ENCODE measurements at places on chromosomes 16 and 17.

DNA sequence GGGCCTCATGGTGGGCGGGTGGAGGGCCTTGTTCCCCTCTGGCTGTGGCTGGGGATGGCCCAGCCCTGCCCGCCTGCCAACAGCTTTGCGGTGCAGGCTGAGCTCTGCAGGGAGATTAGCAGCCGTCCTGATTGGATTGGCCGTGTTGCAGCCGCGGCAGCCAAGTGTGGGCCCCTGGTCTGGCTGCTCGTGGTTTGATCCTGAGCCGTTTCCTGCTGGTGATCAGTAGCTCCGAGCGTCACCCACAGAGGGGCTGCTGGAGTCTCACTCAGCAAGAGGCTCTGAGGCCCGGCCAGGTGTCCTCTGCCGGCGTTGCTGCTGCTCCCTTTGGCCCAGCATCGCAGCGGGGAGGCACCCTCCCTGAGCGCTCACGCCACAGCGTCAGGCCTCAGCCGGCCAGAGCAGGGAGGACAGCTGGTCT, 32.5 kb downstream of the BAIAP2 start:
- no peak for DNase-seq

DNA sequence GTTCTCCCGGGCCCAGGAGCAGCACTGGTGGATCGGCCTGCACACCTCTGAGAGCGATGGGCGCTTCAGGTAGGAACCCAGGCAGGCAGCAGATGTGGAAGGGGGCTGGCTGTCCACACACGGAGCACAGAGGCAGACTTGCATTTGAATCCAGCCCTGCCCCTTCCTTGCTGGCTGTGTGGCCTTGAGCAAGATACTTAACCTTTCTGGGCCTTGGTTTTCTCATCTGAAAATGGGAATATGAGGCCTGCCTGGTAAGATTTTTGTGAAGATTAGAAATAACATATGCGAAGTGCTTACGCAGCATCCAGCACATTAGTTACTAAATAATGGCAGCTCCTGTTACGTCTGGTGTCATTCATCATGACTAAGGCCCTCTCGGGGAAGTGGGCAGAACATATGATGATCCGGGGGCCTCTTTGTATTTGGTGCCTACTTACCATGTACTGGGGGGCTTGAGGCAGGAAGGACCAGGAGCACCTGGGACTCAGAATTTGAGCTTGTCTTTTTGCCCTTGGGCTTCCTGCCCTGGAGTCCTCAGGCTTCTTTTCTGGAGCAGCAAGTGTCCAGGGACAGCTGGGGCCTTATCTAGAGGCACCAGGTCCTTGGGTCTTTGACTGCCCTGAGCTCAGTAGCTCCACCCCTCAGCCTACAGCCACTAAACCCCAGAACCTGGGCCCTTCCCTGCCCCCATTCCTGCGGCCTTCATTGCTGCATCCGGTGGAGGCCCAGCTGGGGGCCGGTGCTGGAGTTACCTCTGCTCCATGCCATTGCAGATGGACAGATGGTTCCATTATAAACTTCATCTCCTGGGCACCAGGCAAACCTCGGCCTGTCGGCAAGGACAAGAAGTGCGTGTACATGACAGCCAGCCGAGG, 53.8 kb downstream of the MRC2 start:
- no peak for DNase-seq

- DNase-seq, result no peak
Measured at GRCh38 chr17:67649891-67650290, 67.8 kb upstream of the NOL11 start.

- DNase-seq, result no peak
Measured at GRCh38 chr16:81029930-81030604, 5.6 kb upstream of the ATMIN start.

Measured in NCI-H187 treated with DMSO at 0.1 percent for 48 hours (cell line).